ENCODE measurements at places on chromosomes 3 and 15.

DNA sequence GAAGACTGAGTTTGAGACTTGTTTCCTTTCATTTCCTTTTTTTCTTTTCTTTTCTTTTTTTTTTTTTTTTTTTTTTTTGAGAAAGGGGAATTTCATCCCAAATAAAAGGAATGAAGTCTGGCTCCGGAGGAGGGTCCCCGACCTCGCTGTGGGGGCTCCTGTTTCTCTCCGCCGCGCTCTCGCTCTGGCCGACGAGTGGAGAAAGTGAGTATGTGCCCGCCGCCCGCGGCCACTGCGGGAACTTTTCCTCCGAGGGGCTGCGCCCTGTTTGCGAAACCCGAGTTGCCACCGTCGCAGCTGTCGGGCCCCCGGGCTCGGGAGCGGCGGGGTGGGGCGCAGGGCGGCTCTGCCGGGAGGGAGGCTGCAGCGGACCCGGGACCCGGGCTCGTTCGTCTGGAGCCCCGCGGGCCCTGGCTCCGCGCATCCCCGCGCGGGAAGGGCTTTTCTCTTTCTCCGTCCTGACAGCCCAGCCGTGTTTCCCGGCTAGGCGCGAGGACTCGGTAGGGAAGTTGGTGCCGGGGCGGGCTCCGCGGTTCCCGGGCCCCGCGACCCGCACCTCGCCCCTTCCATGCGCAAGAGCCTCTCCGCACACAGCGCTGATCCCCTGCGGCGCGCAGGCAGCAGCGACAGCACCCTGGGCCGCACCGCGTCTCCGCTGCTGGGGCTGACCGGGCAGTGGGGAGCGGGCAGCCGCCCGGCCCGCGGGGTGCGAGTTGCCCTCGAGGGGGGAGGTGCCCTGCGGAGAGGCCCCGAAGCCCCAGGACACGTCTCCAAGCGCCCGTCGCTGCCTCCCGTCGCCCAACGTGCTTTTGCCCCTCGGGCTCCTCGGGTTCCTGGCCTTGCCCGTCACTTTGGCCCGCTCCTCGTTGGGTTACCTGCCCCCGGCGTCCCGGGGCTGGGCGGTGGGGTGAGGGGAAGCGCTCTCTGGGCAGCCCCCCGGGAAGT, 1.4 kb downstream of the IGF1R start:
- no peak for DNase-seq

DNA sequence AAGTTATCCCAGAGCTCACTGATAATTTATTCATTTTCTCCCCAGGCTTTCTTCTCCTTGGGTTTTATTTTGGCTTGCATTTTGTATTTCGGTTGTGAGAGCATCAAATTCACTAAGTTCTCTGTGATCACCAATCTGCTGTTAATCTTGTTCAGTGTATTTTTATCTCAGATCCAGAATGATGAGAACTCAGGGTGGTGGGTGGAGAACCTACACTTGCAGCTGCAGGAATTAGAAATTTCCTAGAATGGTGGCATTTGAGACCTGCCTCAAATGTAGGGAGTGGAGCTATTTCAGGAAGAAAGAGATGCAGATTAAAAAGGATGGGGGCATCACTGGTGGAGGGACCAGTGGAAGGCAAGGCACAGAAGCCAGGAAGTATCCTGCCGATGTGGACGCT, 129.6 kb downstream of the OPA1 start:
- DNase-seq: no peak

DNA sequence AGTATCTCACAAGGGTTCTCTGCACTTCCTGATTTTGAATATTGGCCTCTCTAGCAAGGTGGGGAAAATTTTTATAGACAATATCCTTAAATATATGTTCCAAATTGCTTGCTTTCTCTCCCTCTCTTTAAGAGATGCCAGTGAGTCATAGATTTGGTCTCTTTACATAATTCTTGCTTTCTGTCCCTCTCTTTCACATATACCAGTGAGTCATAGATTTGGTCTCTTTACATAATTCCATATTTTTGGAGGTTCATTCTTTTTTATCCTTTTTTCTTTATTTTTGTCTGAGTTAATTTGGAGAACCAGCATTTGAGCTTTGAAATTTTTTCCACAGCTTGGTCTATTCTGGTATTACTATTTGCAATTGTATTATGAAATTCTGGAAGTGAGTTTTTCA, 77.7 kb upstream of the NUDT16 start:
- DNase-seq: no peak

DNA sequence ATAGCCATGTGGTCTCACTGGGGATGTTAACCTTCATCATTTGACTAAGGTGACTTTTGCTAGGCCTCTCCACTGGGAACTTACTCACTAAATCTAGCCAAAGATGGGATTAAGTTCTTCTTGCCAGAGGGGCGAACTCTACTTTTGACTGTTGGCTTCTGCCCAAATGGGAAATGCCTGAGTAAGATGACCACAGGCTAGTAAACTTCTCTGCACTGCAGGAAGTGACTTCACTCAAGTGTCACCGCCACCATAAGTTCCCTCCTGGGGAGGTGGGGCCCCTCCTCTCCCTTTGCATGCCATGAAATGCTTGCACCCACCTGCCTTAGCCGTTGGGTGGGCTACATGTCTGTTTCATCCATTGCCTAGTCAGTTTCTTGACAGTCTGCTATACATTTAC, 388.3 kb downstream of the FEZF2 start:
- no peak for DNase-seq

GRCh38 chr3:177102553-177102952, 94.7 kb downstream of the TBL1XR1 start:
- DNase-seq: no peak

DNA sequence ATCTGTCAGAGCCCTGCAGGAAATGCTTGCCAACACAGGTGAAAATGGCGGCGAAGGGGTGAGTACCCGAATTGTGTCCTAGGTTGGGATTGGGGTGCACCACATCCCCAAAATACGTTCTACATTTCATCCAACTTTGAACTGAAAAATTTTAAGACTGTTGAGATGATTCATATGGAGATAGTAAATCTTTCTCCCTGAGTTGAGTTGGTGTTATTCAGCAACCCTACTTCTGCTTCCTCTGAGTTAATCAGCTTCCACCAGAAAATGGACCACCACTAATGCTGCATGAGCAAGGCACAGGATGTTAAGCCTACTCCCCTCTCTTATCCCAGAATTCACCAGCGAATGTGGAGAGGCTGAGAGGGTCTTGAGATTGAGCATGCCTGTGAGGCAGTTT, 192.9 kb downstream of the RYR3 start:
- no peak for DNase-seq

- DNase-seq: no peak
Measured at GRCh38 chr15:39907216-39907615, 12.8 kb downstream of the GPR176 start.

DNA sequence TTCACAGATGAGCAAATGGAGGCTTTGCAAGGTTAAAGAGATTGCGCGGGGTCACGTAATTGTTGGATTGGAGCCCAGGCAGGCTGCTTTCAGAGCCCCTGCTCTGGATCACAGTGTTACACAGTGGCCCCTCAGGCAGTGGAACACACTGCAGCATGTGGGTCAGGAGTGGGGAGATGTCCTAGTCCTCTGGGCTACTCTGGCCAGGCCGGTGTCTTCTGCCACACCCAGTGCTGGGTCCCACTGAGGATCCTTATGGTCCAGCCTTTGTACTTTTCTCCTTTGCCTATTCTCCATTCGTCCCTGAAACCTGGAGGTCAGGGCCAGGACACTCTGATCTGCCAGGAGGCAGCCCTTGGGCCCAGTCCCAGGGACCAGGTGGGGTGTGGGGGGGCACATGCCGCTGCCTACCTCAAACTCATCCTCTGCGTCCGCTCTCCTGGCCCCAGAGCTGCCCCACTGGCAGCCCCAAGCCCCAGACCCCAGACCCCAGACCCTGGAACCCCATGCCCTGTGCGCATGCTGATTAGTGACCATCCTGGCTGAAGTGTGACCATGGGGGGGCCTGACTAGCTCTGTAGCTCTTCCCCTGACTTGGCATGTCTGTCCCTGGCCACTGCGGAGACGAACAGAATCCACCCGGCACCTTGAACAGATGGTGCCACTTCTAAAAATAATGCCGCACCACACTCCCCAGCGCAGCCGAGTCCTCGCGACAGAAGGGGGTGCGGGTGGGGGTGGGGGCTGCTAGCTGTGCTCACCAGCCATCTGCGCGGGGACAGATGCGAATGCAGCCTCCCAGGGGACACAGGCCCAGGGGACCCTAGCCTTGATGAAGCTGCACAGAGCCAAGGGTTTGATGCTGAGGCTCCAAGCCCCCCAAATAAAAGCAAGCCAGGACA, 41.6 kb downstream of the ATP2B2 start:
- no peak for DNase-seq

DNA sequence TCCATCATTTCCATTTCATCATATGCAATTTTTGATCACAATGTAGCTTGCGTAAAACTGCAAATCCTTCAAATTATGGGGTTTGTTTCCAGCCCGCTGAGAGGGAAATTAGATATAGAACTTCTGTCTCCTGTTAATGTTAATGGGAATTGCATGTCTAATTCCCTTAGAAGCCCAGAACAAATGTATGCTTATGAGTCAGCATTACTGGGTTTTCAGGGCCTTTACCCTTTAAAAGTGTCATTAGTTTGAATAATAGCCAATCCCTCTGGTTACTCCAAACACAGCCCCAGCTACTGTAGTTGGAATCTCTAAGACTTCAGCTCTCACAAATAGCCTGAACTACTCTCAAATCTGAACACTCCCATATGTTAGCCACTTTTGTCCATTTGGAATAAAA, 439.4 kb downstream of the C3orf38 start:
- no peak for DNase-seq

- no peak for DNase-seq
Measured at GRCh38 chr3:1068985-1069384, 23.8 kb upstream of the CNTN6 start.
